ENCODE measurements at places on chromosomes 4 and X. TPM values are rescaled to one million over a fixed set of nuclear protein-coding genes. Genes with fewer than 3 reads are reported as not detected.

Gene ADGRL3
- total RNA-seq = 19.6 TPM

Gene F9
- not detected for total RNA-seq

Gene POU3F4
- not detected for total RNA-seq

Gene RBM3
- 224 TPM for total RNA-seq

Gene QRFPR
- not detected for total RNA-seq

Gene MAGEB17
- not detected for total RNA-seq

Gene PAGE2B
- total RNA-seq = not detected

Gene HMGN5
- total RNA-seq = 6.5 TPM

Gene SPANXC
- total RNA-seq = not detected

Gene PUDP
- 10.7 TPM for total RNA-seq

DNA sequence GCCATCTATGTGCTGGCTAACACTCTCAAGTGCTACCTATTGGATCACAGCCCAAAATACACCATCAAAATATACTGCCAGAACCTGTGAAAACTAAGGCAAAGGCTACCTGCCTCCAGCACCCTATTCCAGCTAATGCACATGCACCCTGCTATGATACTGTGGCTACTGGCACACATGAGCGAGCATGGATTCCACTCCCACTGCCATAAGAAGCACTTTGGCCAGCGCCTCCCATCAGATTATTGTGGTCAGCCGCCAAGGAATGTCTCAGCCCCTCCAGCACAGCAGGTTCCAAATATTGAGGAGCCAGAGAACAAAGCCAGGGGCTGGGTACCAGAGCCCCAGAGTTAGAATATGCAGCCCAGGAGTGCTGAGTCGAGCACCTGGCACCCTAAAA lies 32.5 kb upstream of the TMPRSS11F start:
- no peak for DNase-seq

GRCh38 chr4:113157086-113157857 lies 107.8 kb downstream of the ANK2 start:
- no peak for DNase-seq

- DNase-seq = no peak
These were observed 47.3 kb downstream of the SEPSECS start for GRCh38 chr4:25112995-25113380.

DNA sequence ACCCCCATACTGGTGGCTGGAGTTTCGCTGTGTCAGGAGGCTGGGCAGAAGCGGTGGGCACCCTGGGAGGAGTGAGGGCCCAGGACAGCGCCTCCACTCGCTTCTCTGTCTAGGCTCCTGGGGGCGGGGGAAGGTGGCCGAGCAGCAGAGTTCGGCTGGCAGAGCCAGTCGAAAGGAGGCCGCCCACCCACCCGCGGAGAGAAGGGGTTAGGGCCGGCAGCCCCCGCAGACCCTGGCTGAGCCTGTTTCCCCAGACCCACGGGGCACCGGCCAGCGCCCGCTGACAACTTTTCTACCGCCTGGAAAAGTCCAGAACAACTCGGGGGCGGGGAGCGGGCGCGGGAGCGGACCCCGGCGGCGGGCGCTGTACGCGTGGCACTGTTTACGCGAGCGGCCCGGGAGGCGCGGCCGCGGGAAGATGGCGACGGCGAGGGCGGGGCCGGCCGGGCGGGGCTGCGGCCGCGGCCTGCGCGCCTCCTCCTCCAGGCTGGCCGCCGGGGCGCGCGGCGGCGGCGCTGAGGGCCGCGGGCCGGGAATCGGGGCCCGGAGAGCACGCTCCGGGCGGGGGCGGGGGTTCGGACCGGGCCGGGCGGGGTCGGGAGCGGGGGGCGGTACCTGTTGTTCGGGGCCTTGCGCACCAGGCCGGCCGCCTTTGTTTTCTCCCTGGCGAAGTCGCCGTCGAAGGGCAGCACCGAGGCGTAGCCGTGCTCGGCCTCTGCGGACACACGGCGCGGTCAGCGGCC lies 628 bp downstream of the MXD4 start:
- DNase-seq = peak; percentile 83

- DNase-seq = no peak
These were observed 20.5 kb upstream of the CYBB start for GRCh38 chrX:37759351-37759750.

- no peak for DNase-seq
These were observed 35.6 kb downstream of the PAK3 start for GRCh38 chrX:111131572-111131971.

DNA sequence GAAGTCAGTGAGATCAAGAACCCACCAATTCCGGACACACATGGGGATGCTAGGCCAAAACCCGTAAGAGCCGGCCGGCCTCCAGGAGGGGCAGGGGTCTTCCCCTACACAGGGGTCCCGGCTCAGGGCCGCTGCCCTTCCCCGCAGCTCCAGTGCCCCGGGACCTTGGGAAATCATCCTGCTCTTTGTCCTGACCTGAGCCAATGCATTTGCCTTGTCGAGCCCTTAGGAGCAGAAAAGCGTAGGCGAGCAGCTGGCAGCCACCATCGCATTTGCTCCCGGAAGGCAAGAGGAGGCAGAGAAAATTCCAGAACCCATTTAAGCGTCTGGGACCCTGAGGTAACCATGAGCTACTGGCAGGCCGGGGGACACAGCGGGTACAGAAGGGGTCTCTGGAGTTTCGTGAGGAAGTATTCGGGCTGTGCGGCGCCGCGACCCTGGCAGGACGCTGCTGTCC lies 7.4 kb upstream of the TNIP2 start:
- no peak for DNase-seq

GRCh38 chrX:135009838-135010237 lies 12.5 kb downstream of the RTL8B start:
- DNase-seq = no peak

DNA sequence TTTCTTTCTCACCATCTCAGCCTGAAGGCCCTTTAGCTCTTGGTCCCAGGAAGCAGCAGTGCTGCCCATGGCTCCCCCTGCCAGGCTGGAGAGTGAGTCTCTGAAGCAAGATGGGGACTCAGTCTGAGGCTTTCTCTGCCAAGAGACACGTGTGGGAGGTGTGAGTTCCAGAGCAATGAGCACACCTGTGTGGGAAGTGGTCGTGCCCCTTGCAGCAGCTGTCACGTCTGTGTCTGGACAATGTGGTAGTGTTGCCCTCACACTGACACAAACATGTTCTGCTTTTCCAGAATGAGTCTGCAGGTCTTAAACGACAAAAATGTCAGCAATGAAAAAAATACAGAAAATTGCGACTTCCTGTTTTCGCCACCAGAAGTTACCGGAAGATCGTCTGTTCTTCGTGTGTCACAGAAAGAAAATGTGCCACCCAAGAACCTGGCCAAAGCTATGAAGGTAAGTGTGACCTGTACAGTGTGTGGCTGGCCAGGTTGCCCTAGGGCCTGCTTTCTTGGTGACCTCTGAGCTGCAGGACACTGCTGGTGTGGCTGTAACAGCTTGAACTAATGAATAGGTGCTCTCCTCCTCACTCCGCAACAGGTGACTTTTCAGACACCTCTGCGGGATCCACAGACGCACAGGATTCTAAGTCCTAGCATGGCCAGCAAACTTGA lies 1.9 kb downstream of the TACC3 start:
- DNase-seq = peak; percentile 51

- no peak for DNase-seq
These were observed 221.0 kb upstream of the GPRIN3 start for GRCh38 chr4:89528526-89529133.

DNA sequence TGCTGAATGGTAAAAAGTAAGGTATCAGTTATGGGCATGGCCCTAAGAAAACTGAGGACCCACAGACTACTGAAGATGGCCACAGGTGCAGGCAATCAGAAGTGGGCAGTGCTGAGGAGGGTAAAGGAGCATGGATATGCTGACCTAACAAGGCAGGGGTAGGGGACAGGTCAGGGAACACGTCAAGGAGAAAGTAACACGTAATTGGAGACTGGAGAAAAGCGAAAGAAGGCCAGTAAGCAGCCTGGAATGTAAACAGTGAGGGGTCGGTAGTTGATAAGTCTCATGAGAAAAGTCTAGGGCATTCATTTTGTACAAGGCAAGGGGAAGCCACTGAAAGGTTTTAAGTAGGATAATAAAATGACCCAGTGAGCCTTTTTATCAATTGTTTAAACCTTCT lies 153.3 kb downstream of the PRDM5 start:
- no peak for DNase-seq

- DNase-seq = peak; percentile 51
These were observed 12.6 kb upstream of the CCNQ start for GRCh38 chrX:153611298-153612095.

GRCh38 chr4:11497972-11498371 lies 69.3 kb upstream of the HS3ST1 start:
- DNase-seq = no peak

GRCh38 chr4:15934259-15934658 lies 4.3 kb downstream of the FGFBP1 start:
- no peak for DNase-seq

GRCh38 chr4:173213296-173213695 lies 44.7 kb downstream of the GALNT7 start:
- no peak for DNase-seq

GRCh38 chr4:115090483-115091075 lies 22.8 kb downstream of the NDST4 start:
- DNase-seq = no peak

- DNase-seq = no peak
These were observed 18.6 kb upstream of the ZIC3 start for GRCh38 chrX:137547291-137547690.

Measured in chondrocyte (in vitro differentiated cells).